Tibial nerve (tissue), 4 donors: ENCODE measurements at places on chromosomes 4 and X. TPM values are rescaled to one million over a fixed set of nuclear protein-coding genes. Genes with fewer than 3 reads are reported as not detected.

DNA sequence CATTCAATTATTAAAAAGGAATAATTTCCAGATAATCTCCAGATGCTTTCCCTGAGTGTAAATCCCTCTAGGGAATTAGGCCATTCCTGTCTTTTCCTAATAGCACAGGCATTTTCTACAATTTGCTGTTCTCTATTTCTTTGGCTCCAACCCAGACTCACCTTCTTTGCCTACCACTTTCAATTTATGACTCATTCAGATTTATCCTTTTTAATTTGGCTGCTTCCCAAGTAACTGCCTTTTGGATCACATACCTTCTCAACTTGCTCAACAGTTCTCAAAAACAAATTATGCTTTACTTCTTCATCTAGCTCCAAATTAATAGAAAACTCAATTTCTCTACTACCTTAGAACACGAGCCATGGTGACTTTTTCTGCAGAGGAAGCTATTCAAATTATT lies 1166.3 kb upstream of the PCDH7 start:
- H3K27me3 ChIP-seq, result no peaks in the 10 kb centered on the region
- H3K27ac ChIP-seq, result no peak overlapping the region
- H3K4me3 ChIP-seq, result no peak overlapping the region

DNA sequence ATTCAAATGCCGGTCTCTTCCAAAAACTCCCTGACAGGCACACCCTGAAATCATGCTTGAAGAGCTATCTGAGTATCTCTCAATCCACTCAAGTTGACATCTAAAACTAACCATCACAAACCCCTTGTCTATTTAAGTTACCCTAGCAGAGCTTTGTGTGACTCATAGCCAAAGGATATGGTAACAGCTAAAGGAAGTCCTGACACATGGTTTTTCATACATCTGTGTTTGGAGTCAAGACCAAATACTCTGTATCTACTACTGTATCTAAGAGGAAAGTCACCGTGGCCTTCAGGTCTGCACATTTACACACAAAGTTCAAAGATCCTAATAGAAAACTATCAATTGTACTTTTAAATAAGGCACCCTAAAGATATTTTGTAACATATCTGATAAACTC lies 239.6 kb upstream of the VCX start:
- no peak overlapping the region for H3K4me3 ChIP-seq
- H3K36me3 ChIP-seq, result no peaks in the 10 kb centered on the region
- H3K4me1 ChIP-seq, result no peaks in the 10 kb centered on the region

DNA sequence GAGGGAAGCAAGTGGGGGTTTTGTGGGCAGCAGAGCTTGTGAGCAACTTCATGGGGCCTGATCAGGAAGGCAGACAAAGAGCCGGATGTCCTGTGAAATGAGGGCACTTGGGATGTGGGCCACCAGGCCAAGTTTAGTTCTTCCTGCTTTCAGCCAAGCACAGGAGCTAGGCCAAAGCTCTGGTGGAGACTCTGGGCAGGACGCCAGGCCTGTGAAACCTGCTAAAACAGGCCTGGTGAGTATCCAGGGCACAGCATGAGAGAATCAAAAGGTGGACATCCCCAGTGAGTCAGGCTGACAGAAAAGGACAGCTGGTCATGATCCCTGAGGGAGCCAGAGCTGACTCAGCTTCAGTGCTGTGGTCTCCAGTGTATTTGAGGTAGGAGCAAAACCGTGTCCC lies 95.7 kb downstream of the NPNT start:
- H3K4me3 ChIP-seq, result no peak overlapping the region
- peak overlapping the region; percentile 50 for H3K27ac ChIP-seq
- H3K4me1 ChIP-seq, result no peaks in the 10 kb centered on the region
- no peak for DNase-seq
- no peaks in the 10 kb centered on the region for H3K27me3 ChIP-seq
- H3K36me3 ChIP-seq, result no peaks in the 10 kb centered on the region

GRCh38 chr4:75469896-75470295 lies 44.3 kb downstream of the RCHY1 start:
- no peaks in the 10 kb centered on the region for H3K36me3 ChIP-seq
- no peak for DNase-seq
- no peak overlapping the region for H3K27ac ChIP-seq
- no peaks in the 10 kb centered on the region for H3K4me1 ChIP-seq

GRCh38 chr4:76651616-76652015 lies 216.6 kb downstream of the SHROOM3 start:
- no peak overlapping the region for H3K4me3 ChIP-seq
- no peaks in the 10 kb centered on the region for H3K27me3 ChIP-seq
- no peak for DNase-seq
- H3K36me3 ChIP-seq, result no peaks in the 10 kb centered on the region

GRCh38 chr4:77734928-77735327 lies 84.2 kb downstream of the CNOT6L start:
- no peaks in the 10 kb centered on the region for H3K27me3 ChIP-seq
- no peak for DNase-seq

DNA sequence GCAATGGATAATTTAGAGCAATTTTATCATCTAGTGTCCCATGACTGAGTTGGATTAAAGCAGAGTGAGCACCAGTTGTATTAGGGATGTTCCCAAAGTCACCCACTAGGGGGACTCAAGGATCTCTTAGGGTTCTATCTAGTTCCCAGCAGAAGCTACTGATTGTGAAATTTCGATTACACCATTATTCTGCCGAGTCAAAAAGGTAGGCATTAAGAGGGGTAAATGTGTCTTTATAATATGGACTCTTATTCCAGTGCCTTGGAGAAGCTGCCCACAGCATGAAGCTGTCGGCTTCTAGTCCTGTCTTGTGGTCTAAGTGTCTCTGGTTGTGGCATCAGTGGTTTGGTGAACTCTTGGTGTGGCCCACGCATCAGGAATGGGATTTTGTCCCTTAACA lies 53.3 kb downstream of the RGS12 start:
- peaks cover 9% of the 10 kb centered on the region for H3K4me1 ChIP-seq
- peak; percentile 88 for DNase-seq
- H3K4me3 ChIP-seq, result no peak overlapping the region
- no peak overlapping the region for H3K27ac ChIP-seq
- H3K36me3 ChIP-seq, result peaks cover 14% of the 10 kb centered on the region

GRCh38 chr4:119647558-119647957 lies 19.0 kb upstream of the PDE5A start:
- H3K4me3 ChIP-seq, result no peak overlapping the region
- no peaks in the 10 kb centered on the region for H3K27me3 ChIP-seq
- no peak overlapping the region for H3K27ac ChIP-seq
- DNase-seq, result no peak
- H3K4me1 ChIP-seq, result no peaks in the 10 kb centered on the region

DNA sequence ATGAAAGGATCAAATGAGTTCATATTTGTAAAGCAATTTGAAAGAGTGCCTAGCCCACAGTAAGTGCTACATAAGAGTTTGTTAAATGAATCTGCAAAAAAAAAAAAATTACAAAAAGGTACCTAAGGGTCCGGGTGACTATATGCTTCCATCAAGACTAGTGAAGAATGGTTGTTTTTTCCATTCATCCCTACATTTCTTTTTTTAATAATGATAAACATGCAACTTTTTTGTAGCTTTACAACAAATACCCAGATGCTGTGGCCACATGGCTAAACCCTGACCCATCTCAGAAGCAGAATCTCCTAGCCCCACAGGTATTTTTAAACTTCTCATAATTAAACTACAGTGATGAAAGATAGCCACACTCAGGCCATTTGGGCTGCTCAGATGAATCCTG lies 4.3 kb downstream of the SPP1 start:
- H3K27me3 ChIP-seq, result no peaks in the 10 kb centered on the region
- H3K4me1 ChIP-seq, result no peaks in the 10 kb centered on the region
- no peak overlapping the region for H3K4me3 ChIP-seq

- H3K36me3 ChIP-seq, result no peaks in the 10 kb centered on the region
- no peak for DNase-seq
- no peak overlapping the region for H3K4me3 ChIP-seq
- peak overlapping the region; percentile 90 for H3K27ac ChIP-seq
- H3K4me1 ChIP-seq, result no peaks in the 10 kb centered on the region
- no peaks in the 10 kb centered on the region for H3K27me3 ChIP-seq
These were observed 1.7 kb downstream of the EVC2 start for GRCh38 chr4:5706486-5707290.

DNA sequence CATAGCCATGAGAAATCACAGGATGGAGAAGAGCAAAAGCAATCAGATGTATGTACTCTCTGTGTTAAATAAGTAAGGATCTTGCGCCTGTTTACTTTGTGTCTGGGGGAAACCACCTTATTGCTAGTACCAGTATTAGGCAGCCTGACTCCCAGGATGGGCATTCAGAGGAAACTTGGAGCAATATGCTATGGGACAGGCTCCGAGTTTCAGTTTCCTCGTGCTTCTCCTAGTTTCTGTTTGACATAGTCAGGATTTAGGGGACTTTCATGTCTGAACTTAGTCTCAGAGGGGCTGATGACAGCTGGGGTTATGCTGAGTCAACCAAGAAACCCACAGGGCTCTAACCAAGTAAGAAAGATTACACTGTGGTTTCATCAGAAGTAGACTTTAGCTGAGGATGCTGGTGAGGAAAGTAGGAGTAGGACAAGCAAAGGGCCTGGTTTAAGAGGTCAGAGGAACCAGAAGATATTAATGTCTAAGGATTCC lies 13.5 kb downstream of the NSUN7 start:
- H3K27ac ChIP-seq, result no peak overlapping the region
- DNase-seq, result no peak

The ALAS2 gene
- total RNA-seq, result not detected

DNA sequence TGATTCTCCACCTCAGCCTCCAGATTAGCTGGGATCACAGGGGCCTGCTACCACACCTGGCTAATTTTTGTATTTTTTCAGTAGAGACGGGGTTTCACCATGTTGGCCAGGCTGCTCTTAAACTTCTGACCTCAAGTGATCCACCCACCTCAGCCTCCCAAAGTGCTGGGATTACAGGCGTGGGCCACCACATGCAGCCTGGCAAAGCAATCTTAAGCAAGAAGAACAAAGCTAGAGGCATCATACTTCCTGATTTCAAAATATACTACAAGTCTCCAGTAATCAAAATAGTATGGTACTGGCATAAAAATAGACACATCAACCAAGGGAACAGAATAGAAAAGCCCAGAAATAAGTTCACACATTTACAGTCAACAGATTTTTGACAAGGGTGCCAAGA lies 12.8 kb upstream of the F8A1 start:
- H3K4me3 ChIP-seq, result no peak overlapping the region
- H3K36me3 ChIP-seq, result no peaks in the 10 kb centered on the region
- H3K27ac ChIP-seq, result no peak overlapping the region
- H3K27me3 ChIP-seq, result no peaks in the 10 kb centered on the region
- no peak for DNase-seq
- H3K4me1 ChIP-seq, result no peaks in the 10 kb centered on the region

GRCh38 chrX:106894392-106894909 lies 8.7 kb downstream of the RIPPLY1 start:
- H3K4me1 ChIP-seq, result no peaks in the 10 kb centered on the region
- no peak overlapping the region for H3K27ac ChIP-seq
- no peaks in the 10 kb centered on the region for H3K27me3 ChIP-seq

- H3K4me3 ChIP-seq, result no peak overlapping the region
- H3K36me3 ChIP-seq, result no peaks in the 10 kb centered on the region
- no peak overlapping the region for H3K27ac ChIP-seq
- DNase-seq, result no peak
- H3K4me1 ChIP-seq, result no peaks in the 10 kb centered on the region
These were observed 155.8 kb downstream of the STAG2 start for GRCh38 chrX:124117325-124117724.

The RAB9B gene
- total RNA-seq, result 2.7 TPM

The LCORL gene
- 17.3 TPM for total RNA-seq

GRCh38 chr4:79958466-79959264 lies 114.4 kb downstream of the ANTXR2 start:
- no peaks in the 10 kb centered on the region for H3K27me3 ChIP-seq
- no peak for DNase-seq
- H3K4me1 ChIP-seq, result no peaks in the 10 kb centered on the region
- no peak overlapping the region for H3K4me3 ChIP-seq
- no peak overlapping the region for H3K27ac ChIP-seq
- H3K36me3 ChIP-seq, result no peaks in the 10 kb centered on the region

DNA sequence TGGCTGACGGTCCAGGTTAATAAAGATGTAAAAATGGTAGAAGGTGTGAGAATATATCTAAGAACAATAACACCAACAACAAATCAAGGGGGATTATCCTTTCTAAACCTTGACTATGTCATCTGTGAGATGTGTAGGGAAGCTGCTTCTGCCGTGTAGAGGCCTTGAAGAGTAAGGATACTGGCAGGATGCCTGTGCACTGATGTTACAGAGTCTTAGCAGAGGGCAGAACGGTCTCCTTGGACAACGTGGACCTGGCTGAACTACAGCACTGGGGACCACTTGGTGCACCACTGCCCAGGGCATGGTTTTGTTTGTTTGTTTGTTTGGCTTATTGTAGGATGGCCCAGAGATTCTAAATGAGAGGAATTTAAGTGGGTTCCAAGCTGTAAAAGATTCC lies 33.5 kb downstream of the GPAT3 start:
- no peaks in the 10 kb centered on the region for H3K27me3 ChIP-seq
- no peaks in the 10 kb centered on the region for H3K4me1 ChIP-seq
- H3K36me3 ChIP-seq, result no peaks in the 10 kb centered on the region
- no peak overlapping the region for H3K4me3 ChIP-seq

GRCh38 chr4:159562366-159562765 lies 459.5 kb downstream of the RAPGEF2 start:
- no peak overlapping the region for H3K4me3 ChIP-seq
- H3K36me3 ChIP-seq, result no peaks in the 10 kb centered on the region
- H3K27me3 ChIP-seq, result no peaks in the 10 kb centered on the region
- no peak overlapping the region for H3K27ac ChIP-seq
- H3K4me1 ChIP-seq, result no peaks in the 10 kb centered on the region

- H3K27me3 ChIP-seq, result no peaks in the 10 kb centered on the region
- no peak overlapping the region for H3K27ac ChIP-seq
- H3K4me3 ChIP-seq, result no peak overlapping the region
- no peaks in the 10 kb centered on the region for H3K4me1 ChIP-seq
These were observed 12.1 kb upstream of the ETNPPL start for GRCh38 chr4:108774809-108775530.

GRCh38 chr4:119135721-119136121 lies at the start of gene MYOZ2:
TSS of gene MYOZ2 (plus strand) at chr4:119135832. CDS start at chr4:119136526, 694 bp downstream.
- no peak for DNase-seq
- H3K36me3 ChIP-seq, result no peaks in the 10 kb centered on the region

DNA sequence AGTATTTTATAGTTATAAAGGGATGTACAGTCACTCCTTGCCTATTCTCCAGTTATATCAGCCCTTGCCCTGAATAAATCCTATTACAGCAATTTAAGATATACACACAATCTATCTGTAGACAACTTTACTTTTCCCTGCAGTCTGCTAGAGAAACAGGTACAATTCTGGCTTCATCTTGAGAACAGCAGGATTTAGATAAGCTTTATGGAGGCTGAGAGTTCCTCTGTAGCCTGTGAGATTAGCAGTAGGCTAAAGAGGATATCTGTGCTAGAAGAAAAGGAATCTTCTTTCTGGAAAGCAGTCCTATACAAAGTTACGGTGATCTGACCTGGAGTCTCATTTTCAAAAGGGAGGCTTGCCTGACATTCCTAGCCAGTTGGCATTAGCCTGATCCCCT lies 290.3 kb downstream of the GALNTL6 start:
- no peak for DNase-seq
- no peaks in the 10 kb centered on the region for H3K4me1 ChIP-seq

DNA sequence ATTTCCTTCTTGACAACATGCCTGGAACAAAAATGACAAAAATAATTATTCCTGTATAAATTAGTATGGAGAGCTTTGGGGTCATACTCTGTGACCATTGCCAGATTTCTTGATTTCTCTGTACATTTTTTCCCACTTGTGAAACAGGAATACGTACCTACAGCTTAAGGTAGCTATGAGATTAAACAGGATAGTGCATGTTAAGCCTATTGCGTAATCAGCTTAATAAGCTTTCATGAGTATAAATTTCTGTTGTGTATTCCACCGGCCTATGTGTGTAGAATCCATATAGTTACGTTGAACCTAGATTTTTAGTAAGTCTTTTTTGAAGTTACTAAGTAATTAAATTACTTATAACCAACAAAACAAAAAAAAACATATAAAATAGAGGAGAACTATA lies 334.9 kb downstream of the DCTD start:
- H3K27me3 ChIP-seq, result no peaks in the 10 kb centered on the region
- no peak overlapping the region for H3K27ac ChIP-seq
- DNase-seq, result no peak
- H3K4me3 ChIP-seq, result no peak overlapping the region
- no peaks in the 10 kb centered on the region for H3K4me1 ChIP-seq
- H3K36me3 ChIP-seq, result no peaks in the 10 kb centered on the region
